ENCODE measurements at places on chromosomes 6 and 20. TPM values are rescaled to one million over a fixed set of nuclear protein-coding genes. Genes with fewer than 3 reads are reported as not detected.

GRCh38 chr6:20044883-20045282 lies 167.4 kb downstream of the MBOAT1 start:
- no peak overlapping the region for H3K4me3 ChIP-seq
- no peak overlapping the region for H3K27ac ChIP-seq
- DNase-seq, result no peak
- no peaks in the 10 kb centered on the region for H3K36me3 ChIP-seq
- H3K27me3 ChIP-seq, result no peaks in the 10 kb centered on the region

NKX2-4 gene
- not detected for total RNA-seq

SLC44A4 gene
- 23.1 TPM for total RNA-seq

GRCh38 chr20:63083831-63084562 lies 77.2 kb upstream of the BHLHE23 start:
- H3K27me3 ChIP-seq, result peaks cover 16% of the 10 kb centered on the region
- H3K4me3 ChIP-seq, result no peak overlapping the region
- no peaks in the 10 kb centered on the region for H3K36me3 ChIP-seq
- H3K4me1 ChIP-seq, result no peaks in the 10 kb centered on the region
- H3K27ac ChIP-seq, result no peak overlapping the region

PRRT1 gene
- total RNA-seq, result 1.4 TPM

DNA sequence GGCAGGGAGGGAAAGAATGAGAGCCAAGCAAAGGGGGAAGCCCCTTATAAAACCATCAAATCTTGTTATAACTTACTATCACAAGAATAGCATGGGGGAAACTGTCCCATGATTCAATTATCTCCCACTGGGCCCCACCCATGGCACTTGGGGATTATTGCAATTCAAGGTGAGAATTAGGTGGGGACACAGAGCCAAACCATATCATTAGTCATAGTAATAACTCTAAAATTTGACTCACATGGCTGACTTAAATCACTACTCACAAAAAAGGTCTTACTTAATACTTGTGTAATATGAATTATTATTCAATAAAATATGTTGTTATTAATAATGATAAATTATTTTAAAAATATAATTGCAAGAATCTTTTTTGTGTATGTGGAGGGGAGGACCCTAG lies 178.1 kb upstream of the TCF21 start:
- no peak overlapping the region for H3K4me3 ChIP-seq
- no peaks in the 10 kb centered on the region for H3K36me3 ChIP-seq
- no peak overlapping the region for H3K27ac ChIP-seq
- DNase-seq, result no peak

DNA sequence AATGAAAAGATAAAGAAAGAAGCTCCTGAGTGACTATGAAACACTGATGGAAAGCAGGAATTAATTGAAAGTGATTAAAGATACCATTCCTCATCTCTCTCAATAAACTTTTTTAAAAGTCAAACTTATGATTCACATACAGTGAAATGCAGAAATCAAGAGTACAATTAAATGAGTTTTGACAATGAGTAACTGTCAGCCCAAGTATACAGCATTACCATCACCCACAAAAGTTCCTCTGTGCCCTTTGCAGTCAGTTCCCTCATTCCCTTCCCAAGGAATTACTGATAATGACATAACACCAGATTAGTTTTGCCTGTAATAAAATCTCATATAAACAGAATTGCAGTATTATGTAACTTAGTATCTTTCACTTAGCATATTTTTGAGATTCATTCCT lies 44.5 kb downstream of the ATG5 start:
- H3K4me1 ChIP-seq, result no peaks in the 10 kb centered on the region
- H3K27ac ChIP-seq, result no peak overlapping the region
- H3K27me3 ChIP-seq, result no peaks in the 10 kb centered on the region
- peaks cover 19% of the 10 kb centered on the region for H3K36me3 ChIP-seq

- H3K36me3 ChIP-seq, result no peaks in the 10 kb centered on the region
- no peak for DNase-seq
These were observed 1784.9 kb upstream of the DEFB115 start for GRCh38 chr20:29472606-29473005.

GRCh38 chr6:17630511-17631073 lies 30.5 kb downstream of the FAM8A1 start:
- H3K4me3 ChIP-seq, result no peak overlapping the region
- H3K27ac ChIP-seq, result no peak overlapping the region
- H3K36me3 ChIP-seq, result peaks cover 50% of the 10 kb centered on the region
- no peaks in the 10 kb centered on the region for H3K27me3 ChIP-seq
- peak; percentile 86 for DNase-seq
- peaks cover 8% of the 10 kb centered on the region for H3K4me1 ChIP-seq

- no peaks in the 10 kb centered on the region for H3K27me3 ChIP-seq
- no peak overlapping the region for H3K4me3 ChIP-seq
- H3K4me1 ChIP-seq, result no peaks in the 10 kb centered on the region
- no peak overlapping the region for H3K27ac ChIP-seq
- no peak for DNase-seq
These were observed 52.3 kb downstream of the HBS1L start for GRCh38 chr6:135002229-135002844.

NEDD9 gene
- 194 TPM for total RNA-seq

DNA sequence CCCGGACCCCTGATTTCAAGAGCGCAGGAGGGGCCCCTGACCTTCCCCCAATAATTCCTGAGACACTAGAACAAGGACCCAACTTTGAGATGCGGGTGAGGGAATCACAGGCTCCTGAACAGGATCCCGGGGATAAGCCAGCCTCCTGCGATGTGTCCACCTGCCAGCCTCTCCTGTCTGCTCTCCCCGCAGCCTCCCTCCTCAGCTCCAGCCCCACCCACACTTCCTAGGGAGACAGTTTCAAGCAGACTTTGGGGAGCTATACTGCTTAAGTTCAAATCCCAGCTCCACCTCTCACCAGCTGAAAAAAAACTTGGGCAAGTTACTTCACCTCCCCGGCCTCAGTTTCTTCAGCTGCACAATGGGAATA lies 50.8 kb downstream of the GRM4 start:
- no peak for DNase-seq
- H3K36me3 ChIP-seq, result no peaks in the 10 kb centered on the region
- peaks cover 11% of the 10 kb centered on the region for H3K27me3 ChIP-seq
- H3K27ac ChIP-seq, result no peak overlapping the region

GRCh38 chr6:143005816-143006215 lies 54.9 kb upstream of the AIG1 start:
- H3K4me1 ChIP-seq, result no peaks in the 10 kb centered on the region
- H3K4me3 ChIP-seq, result no peak overlapping the region
- no peak overlapping the region for H3K27ac ChIP-seq
- no peak for DNase-seq

- no peaks in the 10 kb centered on the region for H3K4me1 ChIP-seq
- no peak overlapping the region for H3K27ac ChIP-seq
- DNase-seq, result no peak
- H3K4me3 ChIP-seq, result no peak overlapping the region
- no peaks in the 10 kb centered on the region for H3K36me3 ChIP-seq
These were observed 546.0 kb upstream of the ARID1B start for GRCh38 chr6:156231026-156231765.

DNA sequence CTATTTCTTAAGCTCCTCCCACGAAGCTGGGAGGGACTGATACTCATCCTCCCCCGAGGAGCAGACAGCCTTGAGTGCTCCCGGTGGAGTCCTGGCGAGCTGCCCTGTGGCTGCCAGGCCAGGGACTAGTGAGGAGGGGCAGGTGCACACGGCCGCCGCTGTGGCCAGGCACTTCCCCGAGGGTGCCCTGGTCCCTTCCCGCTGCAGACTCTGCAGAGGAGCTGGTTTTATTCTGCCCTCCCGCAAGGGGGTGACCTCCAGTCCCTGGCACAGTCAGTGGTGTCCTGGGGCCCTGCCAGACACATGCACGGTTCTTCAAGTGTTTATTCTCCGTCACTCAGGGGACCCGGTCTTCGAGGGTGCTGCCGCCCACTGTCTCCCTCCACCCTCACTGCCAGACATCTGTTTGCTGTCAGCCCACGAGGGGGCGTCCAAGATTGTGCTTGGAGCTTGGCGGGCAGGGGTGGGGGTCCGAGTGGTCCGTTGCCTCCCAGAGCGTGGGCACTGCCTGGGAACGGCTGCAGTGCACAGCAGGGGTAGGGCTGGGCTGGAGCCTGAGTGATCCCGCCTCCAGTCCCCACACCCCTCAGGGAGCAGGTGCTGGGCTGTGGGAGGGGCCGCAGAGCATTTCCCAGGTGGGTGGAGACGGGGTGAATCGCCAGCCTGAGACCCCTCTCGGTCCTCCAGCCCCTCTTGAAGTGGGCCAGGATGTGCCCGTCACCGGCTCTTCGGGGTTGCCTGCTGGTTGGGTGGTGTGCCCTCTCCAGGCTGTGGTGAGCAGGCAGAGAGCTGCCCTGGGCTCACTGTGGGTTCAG lies 3.1 kb upstream of the CABLES2 start:
- DNase-seq, result peak; percentile 84
- H3K4me1 ChIP-seq, result peaks cover 33% of the 10 kb centered on the region
- no peak overlapping the region for H3K27ac ChIP-seq
- no peaks in the 10 kb centered on the region for H3K27me3 ChIP-seq
- H3K4me3 ChIP-seq, result no peak overlapping the region
- no peaks in the 10 kb centered on the region for H3K36me3 ChIP-seq

DNA sequence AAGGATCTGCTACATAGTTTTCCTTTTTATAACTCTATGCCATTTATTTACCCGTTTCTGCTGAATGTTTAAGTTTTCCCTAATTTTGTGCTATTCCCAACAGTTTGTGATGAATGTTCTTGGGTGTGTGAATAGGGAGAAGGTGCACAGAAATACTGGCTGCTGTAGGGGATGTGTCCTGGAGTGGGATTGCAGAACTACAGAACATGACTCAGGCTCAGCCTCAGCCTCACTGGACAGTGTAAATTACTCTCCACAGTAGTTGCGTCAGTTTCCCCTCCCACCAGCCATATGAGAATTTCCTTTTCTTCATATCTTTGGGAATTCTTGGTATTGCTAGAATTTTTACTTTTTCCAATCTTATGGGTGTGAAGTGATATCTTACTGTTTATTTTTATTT lies 57.0 kb downstream of the SLX4IP start:
- H3K4me3 ChIP-seq, result no peak overlapping the region
- no peaks in the 10 kb centered on the region for H3K27me3 ChIP-seq
- no peaks in the 10 kb centered on the region for H3K36me3 ChIP-seq
- peaks cover 2% of the 10 kb centered on the region for H3K4me1 ChIP-seq
- H3K27ac ChIP-seq, result no peak overlapping the region

DNA sequence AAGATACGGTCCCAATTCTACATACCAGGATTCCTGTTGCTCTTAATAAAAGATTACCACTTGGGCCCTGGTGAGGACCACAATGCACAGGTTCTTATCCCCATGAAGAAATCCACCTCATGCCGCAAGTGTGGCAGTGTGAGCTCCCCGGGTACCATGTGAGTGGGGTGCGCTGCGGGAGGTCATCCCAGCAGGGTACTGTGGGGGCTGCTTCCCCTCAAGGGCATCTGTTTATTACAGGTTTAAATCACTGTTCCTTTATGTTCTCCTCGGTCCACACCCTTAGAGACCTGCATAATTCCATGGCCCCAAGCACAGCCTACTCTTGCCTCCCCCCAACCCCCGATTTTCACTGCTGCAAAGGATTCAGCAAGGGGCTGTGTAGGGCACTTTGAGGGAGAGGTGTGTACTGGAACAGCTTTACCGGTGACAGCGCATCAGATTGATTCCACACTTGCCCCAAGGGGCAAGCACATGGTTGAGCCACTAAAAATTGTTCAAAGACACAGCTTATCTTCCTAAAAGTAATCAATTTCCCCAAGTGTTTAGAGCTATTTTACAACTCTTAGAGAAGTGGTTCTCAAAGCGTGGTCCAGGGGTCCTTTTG lies 6.2 kb downstream of the DIDO1 start:
- H3K27me3 ChIP-seq, result no peaks in the 10 kb centered on the region
- H3K4me1 ChIP-seq, result peaks cover 97% of the 10 kb centered on the region
- peak overlapping the region; percentile 25 for H3K27ac ChIP-seq
- H3K36me3 ChIP-seq, result no peaks in the 10 kb centered on the region
- no peak overlapping the region for H3K4me3 ChIP-seq

GRCh38 chr6:143691900-143692636 lies 14.3 kb downstream of the PHACTR2 start:
- H3K36me3 ChIP-seq, result no peaks in the 10 kb centered on the region
- no peak for DNase-seq
- H3K27me3 ChIP-seq, result no peaks in the 10 kb centered on the region
- no peak overlapping the region for H3K4me3 ChIP-seq

DNA sequence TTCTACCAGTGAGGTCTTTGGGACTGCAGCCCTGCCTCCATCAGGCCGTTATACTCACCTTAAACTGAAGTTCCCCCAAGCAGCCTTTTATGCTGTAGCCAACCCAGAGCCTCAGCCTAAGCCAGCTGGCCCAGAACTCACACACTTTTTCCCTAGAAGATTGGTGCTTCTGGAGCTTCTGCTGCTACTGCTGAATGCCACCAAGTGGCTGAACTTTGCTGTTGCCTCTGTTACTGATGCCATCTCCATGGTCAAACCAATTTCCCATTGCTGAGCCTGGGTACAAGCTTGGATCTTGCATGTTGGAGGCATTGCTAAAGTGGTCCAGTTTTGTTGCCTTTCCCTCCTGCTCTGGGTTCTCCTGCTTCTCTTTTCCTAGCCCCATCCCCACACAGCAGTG lies 15.0 kb upstream of the TBX18 start:
- DNase-seq, result no peak
- H3K4me1 ChIP-seq, result peaks cover under 1% of the 10 kb centered on the region
- H3K36me3 ChIP-seq, result no peaks in the 10 kb centered on the region
- H3K27ac ChIP-seq, result no peak overlapping the region

SEL1L2 gene
- not detected for total RNA-seq

DNA sequence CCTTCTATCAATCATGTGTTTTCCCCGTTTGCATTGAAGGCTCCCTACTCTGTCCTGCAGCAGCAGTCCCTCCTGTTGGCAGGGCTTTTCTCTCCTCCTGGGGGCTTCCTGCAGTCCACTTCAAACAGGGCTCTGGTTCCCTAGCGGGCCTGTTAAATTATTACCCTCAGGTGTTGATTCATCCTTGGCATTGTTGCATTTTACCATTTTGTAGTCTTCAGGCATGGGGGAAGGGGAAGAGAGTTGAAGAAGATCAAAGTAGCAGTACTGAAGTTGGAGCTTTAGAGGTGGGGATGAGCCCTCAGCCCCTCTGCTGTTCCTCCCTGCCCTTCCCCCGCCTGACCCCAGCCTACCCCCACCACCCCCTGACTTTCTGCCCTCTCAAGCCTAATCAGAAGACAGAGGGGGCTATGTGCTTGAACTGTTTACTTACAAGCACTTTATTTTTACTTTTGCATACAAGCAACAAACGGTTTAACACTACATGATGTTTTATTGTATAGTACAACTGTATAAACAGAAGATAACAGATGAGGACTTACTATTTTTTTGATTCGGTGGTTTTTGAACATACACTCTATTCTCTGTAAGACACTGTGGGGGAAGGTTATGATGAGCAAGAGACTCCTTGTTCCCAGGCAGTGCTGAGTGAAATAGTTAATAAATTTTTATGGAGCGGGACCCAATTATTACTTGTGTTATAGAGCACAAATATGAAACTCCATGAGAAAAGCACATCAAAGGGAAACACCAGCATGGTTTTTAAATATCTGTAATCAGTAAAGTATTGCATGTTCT lies 169.7 kb downstream of the EYA4 start:
- H3K36me3 ChIP-seq, result no peaks in the 10 kb centered on the region
- no peaks in the 10 kb centered on the region for H3K27me3 ChIP-seq
- H3K4me3 ChIP-seq, result no peak overlapping the region
- no peak for DNase-seq
- H3K27ac ChIP-seq, result no peak overlapping the region

- DNase-seq, result no peak
- no peak overlapping the region for H3K27ac ChIP-seq
- H3K27me3 ChIP-seq, result no peaks in the 10 kb centered on the region
- no peaks in the 10 kb centered on the region for H3K4me1 ChIP-seq
- no peak overlapping the region for H3K4me3 ChIP-seq
These were observed 39.7 kb downstream of the APCDD1L start for GRCh38 chr20:58475466-58475865.
